Neural progenitor cell (in vitro differentiated cells): ENCODE measurements at places on chromosomes 4 and X. TPM values are rescaled to one million over a fixed set of nuclear protein-coding genes. Genes with fewer than 3 reads are reported as not detected.

- DNase-seq = no peak
Observed at GRCh38 chr4:77434299-77435092, 171.1 kb upstream of the CXCL13 start.

- no peak for DNase-seq
Observed at GRCh38 chr4:159401226-159401712, 298.4 kb downstream of the RAPGEF2 start.

- no peak for DNase-seq
Observed at GRCh38 chrX:140715787-140716186, 6.2 kb downstream of the LINC00632 start.

DNA sequence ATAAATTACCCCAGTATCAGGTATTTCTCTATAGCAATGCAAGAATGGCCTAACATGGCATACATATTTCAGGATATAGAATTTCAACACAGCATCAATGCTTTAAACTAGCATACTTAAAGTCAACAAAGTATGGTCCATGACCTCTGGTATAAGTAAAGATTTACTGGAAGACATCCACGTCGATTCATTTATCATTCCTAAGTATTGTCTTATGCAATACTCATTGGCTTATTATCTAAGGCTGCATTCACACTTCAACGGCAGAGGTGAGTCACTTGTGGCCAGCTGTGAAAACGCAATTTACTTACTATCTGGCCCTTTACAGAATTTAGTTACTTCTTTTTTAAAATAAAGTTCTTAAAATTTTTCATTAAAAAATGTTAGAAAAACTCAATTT is 42.6 kb downstream of the ADGRA3 start:
- no peak for DNase-seq

- DNase-seq = no peak
Observed at GRCh38 chr4:185357733-185358440, 37.8 kb downstream of the LRP2BP start.

GRCh38 chr4:59994118-59994517 is 1206.0 kb upstream of the ADGRL3 start:
- peak; percentile 14 for DNase-seq

GRCh38 chr4:42709392-42710065 is 52.6 kb upstream of the ATP8A1 start:
- DNase-seq = no peak

GRCh38 chr4:117577686-117578311 is 456.5 kb upstream of the NDST3 start:
- DNase-seq = no peak

DNA sequence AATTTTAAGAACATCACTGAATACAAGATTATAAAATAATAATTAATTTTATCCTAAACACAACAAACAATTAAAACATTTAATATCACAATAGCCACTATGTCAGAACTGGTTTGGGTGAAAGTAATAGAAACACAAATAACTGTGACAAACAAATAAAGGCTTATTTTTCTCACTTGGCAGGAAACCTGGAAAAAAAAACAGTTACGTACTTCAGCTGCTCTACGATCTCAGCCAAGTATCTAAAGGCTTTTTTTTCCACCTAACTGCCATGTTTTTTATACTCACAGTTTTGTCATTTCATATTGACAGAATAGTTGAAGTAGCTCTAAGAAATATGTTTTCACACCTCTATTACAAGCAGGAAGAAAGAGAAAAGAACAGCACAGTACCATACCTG is 284.8 kb upstream of the INTU start:
- DNase-seq = no peak

DNA sequence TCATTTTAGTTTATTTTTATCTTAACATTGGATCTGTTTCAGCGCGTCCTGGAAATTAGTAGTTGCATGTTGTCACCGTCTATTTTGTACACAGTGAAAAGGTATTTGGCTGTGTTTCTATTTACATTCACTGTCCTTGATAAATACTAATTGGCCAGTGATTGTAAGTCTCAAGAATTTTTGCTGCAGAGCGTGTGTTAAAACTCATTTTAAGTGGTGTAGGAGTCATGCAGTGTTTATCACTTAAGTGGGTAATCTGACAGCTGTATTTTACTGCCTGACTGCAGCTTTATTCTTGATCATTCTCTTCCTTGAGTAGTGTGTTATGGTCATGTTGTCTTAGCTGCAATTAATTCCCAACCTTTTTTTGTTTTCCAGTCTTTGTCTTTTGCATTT is 9.8 kb downstream of the GUCY1A1 start:
- DNase-seq = peak; percentile 14

DNA sequence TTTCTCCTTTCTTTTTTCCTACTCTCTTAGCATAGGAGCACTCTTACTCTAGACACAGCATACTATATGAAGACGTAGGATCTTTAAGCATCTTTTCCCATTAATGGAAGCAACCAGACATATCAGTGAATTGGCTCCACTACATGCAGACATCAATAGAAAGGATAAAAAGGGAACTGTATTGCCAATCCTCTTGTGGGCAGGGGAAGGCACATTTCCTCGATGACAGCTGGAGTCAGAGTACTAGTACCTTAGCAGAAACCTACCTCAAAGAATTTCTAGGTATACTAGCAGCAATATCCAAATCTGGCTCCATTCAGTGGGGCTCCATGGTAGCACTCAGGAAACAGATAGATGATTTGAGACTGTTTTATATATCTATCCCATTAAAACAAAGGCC is 20.1 kb downstream of the CYBB start:
- no peak for DNase-seq

GRCh38 chr4:121877041-121877773 is 6.9 kb upstream of the BBS7 start:
- peak; percentile 84 for DNase-seq

- no peak for DNase-seq
Observed at GRCh38 chrX:133490955-133491354, 75.7 kb upstream of the GPC4 start.

DNA sequence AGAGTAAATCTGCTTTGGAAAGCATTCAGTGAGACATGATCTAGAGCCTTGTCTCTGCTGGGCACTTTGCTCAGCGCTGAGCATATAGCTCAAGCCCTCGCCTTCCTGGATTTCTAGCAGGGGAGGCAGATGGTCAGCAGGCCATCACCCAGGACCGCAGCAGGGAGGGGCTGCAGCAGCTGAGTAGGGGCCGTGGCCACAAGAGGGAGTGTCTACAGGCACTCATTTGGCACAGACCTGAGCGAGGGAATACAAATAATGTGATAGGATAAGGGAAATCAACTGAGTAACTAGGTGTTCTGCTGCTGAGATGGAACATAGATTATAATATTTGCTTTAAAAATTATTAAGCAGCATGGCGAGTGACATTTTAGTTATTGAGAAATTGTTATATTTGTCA is 30.2 kb downstream of the OFD1 start:
- peak; percentile 71 for DNase-seq

DNA sequence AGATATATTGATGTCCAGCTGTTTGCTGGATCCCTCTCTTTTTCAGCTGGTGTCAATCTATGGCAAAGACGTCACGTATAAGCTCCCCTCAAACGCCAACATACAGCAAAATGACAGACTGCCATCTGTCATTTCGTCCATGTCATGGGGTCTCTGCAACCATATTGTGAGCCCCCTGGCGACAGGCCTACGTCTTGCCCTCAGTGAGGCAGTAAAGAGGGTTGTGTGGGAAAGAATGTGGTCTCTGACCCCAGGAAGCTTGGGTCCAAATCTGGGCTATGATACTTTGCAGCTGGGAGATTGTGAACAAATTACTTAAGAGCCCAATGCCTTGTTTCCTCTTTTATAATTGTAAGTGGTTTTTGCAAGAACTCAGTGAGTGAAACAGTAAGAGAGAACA is 7.4 kb downstream of the SUPT20HL2 start:
- DNase-seq = peak; percentile 68

- no peak for DNase-seq
Observed at GRCh38 chr4:41985151-41985550, 3.6 kb downstream of the DCAF4L1 start.

DNA sequence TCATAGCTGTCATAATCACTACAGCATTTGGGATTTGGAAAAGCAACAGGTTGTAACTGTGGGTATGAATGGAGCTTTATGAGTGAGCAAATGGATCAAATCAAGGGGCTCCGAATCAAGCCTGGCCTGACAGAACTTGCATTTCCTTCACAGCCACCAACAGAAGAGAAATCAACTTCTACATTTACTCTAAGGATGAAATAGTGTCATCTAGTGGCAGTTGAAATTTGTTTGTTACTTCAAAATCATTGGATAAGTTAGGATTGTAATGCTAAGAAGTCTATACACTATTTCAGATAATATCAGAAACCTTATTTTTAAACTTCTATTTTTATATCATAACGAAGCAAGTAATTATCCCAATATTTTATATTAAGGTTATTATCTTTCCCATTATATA is 10.7 kb upstream of the WDR17 start:
- DNase-seq = no peak

DNA sequence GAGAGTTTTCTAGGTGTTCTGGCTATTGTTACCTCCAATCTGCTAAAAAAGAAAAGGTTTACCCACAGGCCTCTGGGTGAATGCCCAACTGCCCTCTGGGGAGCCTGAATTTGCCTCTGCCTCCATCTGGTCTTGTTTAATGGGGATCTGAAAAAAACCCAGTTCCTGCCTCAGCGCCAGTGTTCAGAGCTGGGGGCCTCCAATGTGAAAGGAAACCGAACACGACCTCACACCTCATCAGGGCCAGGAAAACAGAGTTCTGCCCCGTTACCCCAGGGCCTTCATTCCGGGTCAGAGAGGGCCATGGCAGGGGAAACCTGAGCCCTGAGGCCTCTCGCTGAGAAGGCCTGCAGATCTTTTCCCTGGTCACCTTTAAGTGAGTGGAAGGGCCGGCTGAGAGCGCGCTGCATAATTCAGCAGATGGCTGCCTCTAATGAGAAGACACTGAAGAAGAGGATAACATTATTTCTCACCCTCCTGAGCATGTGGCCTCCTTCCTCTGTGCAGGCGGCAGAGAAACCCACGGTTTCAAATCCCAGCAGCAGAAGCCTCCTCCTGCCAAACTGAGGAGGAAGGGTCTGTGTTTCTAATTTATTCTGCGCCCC is 6.8 kb downstream of the SEPTIN6 start:
- DNase-seq = no peak

- DNase-seq = peak; percentile 88
Observed at GRCh38 chr4:151957153-151957552, 196.3 kb upstream of the GATB start.

DNA sequence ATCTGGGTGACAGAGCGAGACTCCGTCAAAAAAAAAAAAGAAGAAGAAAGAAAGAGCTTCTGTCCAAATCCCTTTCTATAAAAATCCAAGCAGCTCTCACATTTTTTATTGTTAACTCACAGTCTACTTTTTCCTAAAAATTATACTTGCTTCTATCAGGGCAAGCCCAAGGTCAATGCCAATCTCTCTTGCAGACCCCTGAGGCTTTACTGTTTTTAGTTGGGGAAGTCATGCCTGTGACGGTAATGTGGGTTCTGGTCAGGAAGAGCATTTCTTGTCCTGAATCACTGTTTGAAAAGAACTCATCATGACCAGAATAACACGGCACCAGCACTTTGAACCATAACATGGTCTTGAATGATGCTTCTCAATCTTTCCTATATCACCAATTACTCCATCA is 54.6 kb upstream of the CITED1 start:
- no peak for DNase-seq

DNA sequence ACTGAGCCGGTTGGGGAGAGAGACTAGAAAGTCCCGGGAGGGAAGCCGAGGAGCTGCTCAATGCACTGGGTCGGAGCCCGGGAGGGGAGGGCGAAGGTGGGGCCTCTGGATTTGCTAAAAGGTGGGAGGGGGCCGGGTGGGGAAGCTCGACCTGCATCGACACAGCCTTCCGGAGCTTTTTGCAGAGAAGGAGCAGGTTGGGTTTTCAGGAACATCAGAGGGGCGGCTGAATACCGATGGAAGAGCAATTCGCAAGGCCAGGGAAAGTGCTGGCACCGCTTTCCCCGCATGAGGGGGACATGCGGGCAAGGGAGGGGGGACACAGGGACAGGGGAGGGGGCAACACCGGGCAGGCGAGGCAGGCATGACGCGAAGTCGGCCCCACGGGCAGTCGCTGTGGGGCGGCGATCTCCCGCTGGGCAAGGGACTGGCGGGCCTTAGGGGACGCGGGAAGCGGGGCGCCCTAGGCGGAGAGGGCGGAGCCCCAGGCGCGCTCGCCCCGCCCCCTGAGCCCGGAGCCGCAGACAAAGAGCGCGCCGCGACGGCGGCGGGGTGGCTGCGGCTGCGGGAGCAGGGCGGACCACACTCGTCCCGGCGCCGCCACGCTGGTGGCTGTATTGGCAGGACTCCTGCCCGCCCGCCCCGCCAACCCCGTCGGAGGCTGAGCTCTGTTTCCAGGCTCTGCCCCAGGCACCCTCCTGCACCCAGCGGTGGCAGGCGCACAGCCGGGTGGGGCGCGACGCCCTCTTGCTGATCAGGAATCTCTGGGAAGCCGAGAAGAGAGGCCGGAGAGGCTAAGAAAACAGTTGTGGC is 11.6 kb downstream of the PDZD4 start:
- peak; percentile 85 for DNase-seq

GRCh38 chr4:16916031-16916430 is 17.6 kb upstream of the LDB2 start:
- DNase-seq = no peak

DNA sequence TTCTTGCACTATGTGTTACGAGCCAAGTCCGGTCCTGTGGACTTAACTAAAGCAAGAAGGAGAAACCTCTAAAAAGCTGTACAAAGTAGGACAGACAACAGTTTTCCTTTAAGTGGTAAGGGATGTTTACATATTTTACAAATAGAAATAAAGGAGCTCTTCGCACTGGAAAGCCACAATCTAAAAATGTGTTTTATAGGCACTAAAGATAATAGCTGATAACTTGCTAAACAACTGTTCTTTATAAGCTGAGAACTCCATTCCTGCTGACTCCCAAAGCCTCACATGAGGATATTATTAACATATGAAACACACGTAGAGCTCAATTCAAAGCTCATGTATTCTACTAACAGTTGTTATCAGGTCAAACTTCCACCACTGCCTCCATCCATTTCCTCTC is 519.9 kb downstream of the INPP4B start:
- no peak for DNase-seq

GRCh38 chr4:118758293-118758692 is 73.1 kb downstream of the METTL14 start:
- no peak for DNase-seq

Gene PAGE4
- total RNA-seq = not detected in 2 replicates

Gene COX7B2
- not detected in 2 replicates for total RNA-seq

Gene MAPK10
- 357 and 383 TPM in 2 replicates for total RNA-seq

Gene NLGN4X
- 10.1 and 17.6 TPM in 2 replicates for total RNA-seq

Gene RAI2
- total RNA-seq = 0.59 TPM in 1 of 2 replicates, not detected in the other

Gene F9
- not detected in 2 replicates for total RNA-seq

Gene NOCT
- total RNA-seq = 5.7 and 9.9 TPM in 2 replicates

Gene ADAMTS3
- total RNA-seq = 2.0 and 2.1 TPM in 2 replicates

Gene GAGE12J
- total RNA-seq = not detected in 2 replicates

Gene ADRA2C
- total RNA-seq = 2.5 and 12.9 TPM in 2 replicates

Gene AMER1
- 6.7 and 7.8 TPM in 2 replicates for total RNA-seq

Gene CFAP299
- not detected in 2 replicates for total RNA-seq

Gene FUNDC1
- total RNA-seq = 15.8 and 34.9 TPM in 2 replicates
